Esophagus mucosa (tissue), 1 donor: ENCODE measurements at places on chromosomes 12 and 14. TPM values are rescaled to one million over a fixed set of nuclear protein-coding genes. Genes with fewer than 3 reads are reported as not detected.

DNA sequence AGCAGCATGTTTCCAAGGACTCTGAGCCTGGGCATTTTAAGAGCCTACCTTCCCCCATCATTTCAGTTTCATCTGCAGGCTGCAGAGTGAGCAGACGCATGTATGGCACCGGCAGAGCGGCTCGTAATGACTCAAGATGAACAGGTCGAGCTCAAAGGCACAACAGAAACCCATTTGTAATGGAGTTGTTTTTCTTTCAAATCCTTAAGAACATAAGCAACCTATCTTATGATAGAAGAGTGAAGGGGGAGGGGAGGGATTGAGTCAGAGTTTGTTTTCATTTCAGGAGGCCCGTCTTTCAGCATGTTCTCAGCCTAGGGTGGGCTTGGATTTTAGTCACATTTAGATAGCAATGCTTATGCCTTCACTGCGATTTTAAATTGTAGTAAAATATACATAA lies 54.9 kb upstream of the CISTR start:
- no peak for ATAC-seq

GRCh38 chr14:68666236-68666635 lies 126.6 kb downstream of the ZFP36L1 start:
- no peak for ATAC-seq

DNA sequence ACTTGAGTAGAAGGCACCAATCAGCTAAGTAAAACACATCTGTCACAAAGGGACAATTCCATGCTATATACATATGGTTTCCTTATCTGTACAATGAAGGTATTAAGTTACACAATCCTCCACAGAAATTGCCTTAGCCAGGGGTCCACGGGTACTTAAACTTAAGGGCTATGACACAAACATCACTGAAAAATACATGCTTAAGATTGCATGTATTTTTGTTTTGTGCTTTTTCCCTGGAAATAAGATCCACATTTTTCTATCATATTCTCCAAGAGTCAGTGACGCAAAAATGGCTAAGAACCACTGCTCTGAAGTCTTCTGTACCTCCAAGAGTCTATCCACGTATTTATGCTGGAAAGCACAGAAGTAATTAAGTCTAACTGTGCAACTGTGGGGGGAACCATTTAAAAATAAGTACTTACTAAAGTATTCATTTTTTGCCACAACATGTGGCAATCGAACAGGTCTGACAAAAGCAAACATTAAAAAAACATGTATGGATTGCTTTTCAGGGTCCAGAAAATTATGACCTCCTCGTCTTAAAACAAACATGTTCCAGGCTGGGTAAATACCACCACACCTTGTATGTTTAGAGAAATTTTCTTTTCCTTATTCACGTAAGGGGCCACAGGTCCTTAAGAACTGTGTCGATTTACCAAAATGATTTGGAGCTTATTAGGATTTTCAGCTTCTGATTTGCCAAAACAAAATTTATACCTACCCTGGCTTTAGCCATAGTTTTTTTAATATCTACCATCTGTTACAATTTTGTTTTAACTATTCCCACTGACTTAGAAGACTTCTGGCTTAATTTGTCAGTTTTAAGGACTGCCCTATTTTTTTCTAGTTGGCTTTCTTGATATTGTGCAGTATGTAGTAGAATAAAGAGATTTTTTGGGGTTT lies 2.8 kb downstream of the SLC38A2 start:
- ATAC-seq, result no peak

- ATAC-seq, result no peak
These were observed 138.7 kb downstream of the ETV6 start for GRCh38 chr12:11787933-11788849.

CCDC175 gene
- total RNA-seq, result not detected

- no peak for ATAC-seq
These were observed 22.0 kb downstream of the CHGA start for GRCh38 chr14:92944976-92945375.

DNA sequence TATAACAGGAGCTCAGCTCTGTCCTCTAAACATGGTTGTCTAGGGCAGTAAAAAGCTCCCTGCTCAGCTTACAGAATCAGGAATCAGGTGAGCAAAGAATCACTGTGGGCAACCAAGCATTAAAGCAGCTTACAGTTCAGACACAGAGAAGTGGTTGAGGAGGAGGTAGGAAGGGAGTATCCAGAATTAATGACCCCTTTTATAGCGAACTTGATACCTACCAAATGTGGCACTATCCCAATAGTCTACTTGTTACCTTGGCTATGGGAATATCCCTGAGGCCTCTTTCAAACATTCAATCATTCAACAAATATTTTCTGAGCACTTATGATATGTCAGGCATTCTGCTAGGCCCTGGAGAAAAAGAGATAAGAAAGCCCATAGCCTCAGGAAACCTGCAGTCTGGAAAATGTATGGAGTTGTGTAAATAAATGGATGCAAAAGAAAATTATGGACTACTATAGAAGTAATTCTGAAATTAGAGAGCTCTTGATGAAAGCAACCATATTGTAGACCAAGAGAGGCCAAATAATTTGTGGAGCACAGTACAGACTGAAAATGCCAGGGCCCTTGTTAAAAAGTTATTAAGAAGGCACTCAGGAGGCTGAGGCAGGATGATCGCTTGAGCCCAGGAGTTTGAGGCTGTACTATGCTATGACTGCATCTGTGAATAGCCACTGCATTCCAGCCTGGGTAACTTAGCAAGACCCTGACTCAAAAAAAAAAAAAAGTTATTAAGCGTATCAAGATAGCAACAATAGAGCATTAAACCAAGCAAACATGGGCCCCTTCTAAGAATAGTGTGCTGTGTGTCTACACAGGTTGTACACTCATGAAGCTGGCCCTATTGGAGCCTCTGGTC lies 134.0 kb upstream of the CPSF6 start:
- no peak for ATAC-seq

DNA sequence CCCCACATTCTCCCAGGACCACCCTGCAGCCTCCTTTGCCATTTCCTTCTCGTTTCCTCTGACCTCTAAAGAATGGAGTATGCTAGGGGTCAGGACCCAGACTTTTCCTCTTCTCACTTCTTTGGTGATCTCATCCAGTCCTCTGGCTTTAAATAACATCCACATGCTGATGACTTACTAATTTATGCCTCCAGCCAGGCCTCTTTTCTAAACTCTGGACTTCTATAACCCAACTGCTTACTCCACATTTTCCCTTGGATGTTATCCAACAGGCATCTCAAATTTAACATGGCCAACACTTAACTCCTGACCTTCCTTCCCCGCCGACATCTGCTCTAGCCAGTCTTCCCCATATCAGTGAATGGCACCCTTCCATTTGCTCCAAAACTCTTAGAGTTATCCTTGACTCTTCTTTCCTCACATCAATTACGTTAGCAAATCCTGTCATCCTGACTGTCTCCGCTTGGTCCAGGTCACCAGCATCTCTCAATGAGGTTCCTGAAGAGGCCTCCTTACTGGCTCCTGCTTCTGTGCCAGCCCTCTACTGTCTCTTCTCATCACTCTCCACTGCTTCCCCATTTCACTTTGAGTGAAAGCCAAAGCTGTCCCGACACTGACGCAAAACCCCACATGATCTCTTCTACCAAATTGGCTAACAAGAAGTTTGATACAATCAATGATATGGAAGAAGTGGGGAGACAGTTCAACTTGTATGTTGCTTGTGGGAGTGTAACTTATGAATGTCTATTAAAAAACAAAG lies 42.7 kb downstream of the TMBIM6 start:
- no peak for ATAC-seq

GRCh38 chr14:33618361-33619105 lies 332.3 kb downstream of the EGLN3 start:
- no peak for ATAC-seq

NTS gene
- total RNA-seq, result 0.16 TPM

ADAM21 gene
- total RNA-seq, result not detected

DNA sequence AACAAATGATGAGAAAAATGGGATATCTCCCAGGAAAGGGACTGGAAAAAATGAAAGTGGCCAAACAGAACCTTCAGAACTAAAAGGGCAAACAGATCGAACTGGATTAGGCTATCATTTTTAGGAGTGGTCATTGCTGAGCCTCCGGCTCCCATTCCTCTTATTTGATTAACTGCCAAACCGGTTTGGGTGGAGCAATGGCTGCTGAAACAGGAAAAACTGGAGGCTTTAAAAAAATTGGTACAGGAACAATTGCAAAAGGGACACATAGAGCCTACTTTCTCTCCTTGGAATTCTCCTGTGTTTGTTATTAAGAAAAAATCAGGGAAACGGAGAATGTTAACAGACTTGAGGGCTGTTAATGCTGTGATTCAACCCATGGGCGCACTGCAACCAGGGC lies 49.7 kb downstream of the TNFAIP2 start:
- ATAC-seq, result no peak

- no peak for ATAC-seq
These were observed 129.0 kb downstream of the RFLNA start for GRCh38 chr12:124423761-124424515.

GRCh38 chr14:94450722-94451090 lies 1.9 kb downstream of the SERPINA11 start:
- ATAC-seq, result no peak

DNA sequence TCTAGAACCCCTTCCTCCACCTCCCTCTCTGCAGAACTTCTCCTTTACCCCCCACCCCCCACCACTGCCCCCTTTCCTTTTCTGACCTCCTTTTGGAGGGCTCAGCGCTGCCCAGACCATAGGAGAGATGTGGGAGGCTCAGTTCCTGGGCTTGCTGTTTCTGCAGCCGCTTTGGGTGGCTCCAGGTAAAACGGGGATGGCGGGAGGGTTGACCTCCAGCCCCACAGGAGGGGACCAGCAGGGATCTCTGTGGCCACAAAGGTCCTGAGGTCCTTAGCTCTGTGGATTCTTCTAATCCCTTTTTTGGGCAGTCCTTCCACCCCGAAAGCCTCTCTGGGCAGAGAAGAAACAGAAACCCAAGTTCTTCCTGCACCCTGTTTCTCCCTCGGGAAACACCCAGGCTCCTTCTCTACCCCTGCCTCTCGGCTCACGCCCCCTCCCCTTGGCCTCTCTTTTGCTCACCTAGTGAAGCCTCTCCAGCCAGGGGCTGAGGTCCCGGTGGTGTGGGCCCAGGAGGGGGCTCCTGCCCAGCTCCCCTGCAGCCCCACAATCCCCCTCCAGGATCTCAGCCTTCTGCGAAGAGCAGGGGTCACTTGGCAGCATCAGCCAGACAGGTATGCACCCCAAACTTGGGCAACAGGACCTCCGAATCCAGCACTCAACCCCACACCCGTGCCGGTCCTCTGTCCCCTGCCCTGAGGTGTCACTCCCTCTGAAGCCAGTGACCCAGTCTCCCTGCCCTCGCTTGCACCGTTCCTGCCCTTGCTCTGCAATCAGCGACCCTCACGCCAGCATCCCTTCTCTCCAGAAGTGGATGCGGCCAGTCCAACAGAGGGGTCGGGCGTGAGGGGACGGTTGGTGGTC lies 638 bp downstream of the LAG3 start:
- ATAC-seq, result no peak

TBC1D30 gene
- 0.72 TPM for total RNA-seq

DNA sequence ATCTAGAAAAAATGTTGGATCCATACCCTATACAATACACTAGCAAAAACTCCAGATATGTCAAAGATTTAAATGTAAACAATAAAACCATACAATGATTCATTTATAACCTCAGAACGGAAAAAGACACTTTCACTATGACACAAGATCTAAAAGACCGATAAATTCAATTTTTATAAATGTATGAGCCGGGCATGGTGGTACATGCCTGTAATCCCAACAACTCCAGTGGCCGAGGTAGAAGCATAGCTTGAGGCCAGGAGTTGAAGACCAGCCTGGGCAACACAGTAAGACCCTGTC lies 2.5 kb upstream of the SOS2 start:
- no peak for ATAC-seq

SYT10 gene
- not detected for total RNA-seq

GRCh38 chr14:53783256-53783655 lies 173.4 kb downstream of the BMP4 start:
- ATAC-seq, result no peak

DNA sequence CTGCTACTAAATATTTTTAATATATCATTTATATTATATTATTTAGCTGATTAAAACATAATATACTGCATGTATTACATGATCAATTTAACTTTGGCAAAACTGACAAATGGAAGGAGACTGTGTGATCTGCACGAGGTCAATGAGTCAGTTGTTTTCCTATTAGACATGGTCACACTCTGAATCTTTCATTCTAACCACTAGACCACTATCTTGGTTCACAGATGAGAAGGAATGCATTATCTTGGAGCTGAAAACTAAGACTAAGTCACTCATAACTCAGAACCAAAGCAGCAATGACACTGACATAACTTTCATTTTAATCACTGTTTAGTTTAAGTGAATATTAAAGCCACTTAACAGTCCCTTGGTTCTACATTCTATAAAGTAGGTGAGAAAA lies 37.4 kb downstream of the GNPTAB start:
- ATAC-seq, result no peak

DNA sequence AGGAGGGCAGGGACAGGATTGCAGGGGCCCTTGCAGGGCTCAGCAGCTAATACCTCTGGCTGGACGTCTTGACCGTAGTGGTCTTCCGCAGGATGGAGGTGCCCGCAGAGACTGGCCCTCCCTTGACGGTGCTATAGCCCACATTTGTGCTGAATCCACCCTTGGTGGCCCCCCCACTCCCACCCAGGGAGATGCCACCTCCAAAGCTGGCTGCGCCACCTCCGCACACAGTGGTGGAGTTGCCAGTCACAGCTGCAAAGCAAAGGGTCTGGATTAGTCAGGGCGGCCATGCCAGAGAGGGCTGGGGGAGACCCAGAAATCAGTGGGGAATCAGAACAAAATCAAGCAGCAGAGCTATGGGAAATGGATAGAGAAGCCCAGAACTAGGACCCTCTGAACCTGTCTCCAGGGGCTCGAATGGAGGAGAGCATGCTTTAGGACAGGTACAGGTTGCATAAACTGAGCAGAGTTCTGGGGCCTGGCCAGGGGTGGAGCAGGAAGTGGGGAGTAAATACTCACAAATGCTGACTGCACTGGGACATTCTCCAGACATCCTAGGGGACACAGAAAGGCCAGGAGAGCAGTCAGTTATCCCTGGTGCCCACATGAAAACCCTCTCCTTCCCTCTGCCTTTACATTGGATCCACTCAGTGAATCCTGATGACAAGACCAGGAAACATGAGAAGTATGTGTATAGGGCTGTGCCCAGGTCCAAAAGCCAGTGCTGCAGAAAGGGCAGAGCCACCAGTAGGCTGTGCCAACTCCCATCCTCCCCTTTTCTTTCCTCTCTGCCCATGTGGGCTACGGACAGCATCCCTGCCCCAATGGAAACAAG lies 8.1 kb upstream of the KRT4 start:
- ATAC-seq, result peak; percentile 26

ARPC3 gene
- total RNA-seq, result 289 TPM
